Fibroblast of skin of right biceps (primary cell): ENCODE measurements at places on chromosomes 13 and 19.
A peak's percentile ranks its signal among the peaks of the same experiment; 100 is the strongest.

DNA sequence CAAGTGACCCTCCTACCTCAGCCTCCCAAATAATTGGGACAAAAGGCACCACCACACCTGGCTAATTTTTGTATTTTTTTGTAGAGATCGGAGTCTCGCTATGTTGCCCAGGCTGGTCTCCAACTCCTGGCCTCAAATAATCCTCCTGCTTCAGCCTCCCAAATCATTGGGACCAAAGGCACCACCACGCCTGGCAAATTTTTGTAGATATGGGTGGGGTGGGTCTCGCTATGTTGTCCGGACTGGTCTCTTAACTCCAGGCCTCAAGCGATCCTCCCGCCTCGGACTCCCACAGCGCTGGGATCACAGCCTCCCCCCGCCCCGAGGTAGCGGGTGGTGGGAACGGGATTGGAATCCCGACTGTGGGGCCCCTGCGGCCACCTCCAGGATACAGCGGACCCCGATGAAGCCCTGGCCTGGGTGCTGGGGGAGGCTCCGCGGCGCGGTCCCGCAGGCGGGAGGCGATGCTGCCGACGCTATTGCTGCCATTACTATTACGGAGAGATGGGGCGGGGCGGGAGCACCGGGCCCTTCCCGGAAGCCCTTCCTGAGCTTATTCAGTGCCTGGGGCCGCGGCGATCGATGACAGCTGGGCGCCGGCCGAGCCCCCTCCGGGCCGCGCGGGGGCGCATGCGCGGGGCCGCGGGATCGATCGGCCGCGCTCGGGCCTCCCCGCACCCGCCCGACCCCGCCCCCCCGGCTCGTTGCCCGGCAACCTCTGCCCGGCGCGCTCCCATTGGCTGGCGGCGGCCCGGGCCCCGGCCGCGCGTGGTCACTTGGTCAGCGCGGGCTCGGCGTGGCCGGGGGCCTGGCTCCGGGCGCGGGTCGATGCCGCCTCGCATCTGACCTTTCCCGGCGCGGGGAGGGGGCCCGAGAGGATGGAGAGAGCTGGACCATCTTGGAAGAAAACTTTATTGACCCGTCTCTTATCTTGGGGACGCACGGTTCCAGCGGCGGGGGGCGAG lies 27.9 kb upstream of the ONECUT3 start:
- DNase-seq: peak; percentile 58

DNA sequence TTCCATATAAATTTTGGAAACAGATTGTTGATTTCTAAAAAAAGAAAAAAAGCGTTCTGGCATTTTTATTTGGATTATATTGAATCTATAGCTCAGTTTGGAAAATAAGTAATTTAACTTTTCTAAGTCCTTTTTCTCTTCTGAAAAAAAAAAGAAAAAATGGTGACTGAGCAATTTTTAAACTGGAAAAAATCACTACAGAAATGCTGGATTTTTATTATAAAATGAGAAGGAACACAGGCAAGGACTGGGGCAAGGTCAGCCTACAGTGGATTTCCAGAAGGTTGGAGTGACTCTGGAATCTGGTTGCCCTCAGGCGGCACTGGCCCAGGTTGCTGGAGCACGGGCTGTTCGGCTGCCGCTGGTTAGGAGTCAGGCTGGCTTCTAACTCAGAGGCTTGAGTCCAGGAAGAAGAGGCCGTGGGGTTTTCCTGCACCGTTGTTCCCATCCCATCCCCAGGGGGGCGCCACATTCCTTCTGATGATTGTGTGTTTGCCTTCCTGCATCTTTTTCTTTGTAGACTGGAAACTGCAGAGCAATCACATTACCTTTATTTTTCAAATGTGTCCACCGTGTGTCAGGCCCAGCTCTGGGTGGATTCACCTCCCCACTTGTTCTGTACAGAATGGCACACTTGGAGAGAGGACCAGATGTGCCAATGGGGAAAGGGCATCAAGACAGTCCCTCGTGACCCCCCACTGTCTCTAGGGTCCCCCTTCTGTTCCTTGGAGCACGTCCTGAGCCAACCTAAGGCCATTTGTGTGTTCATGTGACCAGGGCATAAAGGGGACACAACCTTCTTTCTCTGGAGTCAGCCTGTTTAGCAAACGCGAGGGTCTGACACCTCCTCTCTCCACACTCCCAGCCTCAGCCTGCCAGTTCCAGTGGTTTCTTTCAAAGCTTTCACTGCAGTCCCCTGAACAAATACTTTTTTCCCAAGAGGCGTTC lies 44.5 kb upstream of the GTF3A start:
- peak; percentile 45 for DNase-seq

- DNase-seq: peak; percentile 33
Observed at GRCh38 chr13:96958286-96958891, 35.9 kb downstream of the OXGR1 start.

GRCh38 chr13:22903301-22903700 lies 277.5 kb upstream of the SGCG start:
- no peak for DNase-seq

GRCh38 chr13:111476197-111476596 lies 155.8 kb downstream of the TEX29 start:
- DNase-seq: no peak

DNA sequence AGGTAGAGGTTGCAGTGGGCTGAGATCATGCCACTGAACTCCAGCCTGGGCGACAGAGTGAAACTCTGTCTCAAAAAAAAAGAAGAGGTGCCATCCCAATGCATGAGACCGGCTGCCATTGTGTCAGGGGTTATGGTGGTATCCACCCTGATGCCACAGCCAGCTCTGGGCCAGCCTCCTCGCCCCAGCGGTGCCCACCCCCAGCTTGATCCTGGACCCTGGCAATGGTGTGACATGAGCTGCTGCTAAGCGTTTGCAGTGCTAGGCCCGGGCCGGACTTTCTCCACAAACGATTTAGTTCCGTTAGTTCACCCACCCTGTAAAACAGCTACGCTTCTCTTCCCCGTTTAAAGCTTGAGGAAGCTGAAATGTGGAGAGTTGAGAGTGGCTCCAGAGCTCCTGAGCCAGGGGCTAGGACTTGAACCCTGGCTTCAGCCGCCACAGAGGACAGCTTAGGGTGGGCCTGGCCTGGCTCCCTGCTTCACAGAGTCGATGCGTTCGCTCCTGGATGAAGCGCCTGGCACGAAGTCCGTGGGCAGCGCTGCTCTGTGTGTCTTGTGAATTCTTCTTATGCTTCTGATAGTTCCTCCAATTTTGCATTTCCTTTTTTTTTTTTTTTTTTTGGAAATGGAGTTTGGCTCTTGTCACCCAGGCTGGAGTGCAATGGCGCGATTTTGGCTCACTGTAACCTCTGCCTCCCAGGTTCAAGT lies 25.5 kb downstream of the NKPD1 start:
- no peak for DNase-seq

- no peak for DNase-seq
Observed at GRCh38 chr13:101747039-101747438, 294.6 kb downstream of the ITGBL1 start.

DNA sequence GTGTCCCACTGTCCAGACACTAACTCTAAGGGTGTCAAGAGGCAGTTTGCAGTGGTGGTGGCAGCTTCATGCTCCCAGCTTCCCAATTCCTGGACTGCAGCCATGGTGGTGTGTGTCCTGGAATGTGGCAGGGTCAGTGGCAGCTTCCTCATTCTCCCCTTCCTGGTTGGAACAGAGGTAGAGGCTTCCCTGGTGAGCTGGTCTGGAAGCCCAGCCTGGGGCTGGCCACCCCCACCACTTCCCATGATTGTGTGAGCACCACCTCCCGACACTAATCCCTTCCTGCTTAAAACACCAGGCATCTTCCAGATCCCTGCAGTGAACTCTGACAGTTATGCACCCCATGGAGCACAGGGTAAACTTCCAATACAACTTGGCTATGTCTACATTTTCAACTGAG lies 134.9 kb downstream of the RAP2A start:
- DNase-seq: peak; percentile 21

GRCh38 chr19:12664406-12665280 lies 1.9 kb downstream of the MAN2B1 start:
- no peak for DNase-seq

GRCh38 chr13:38180126-38180525 lies 169.5 kb upstream of the UFM1 start:
- peak; percentile 74 for DNase-seq

GRCh38 chr13:34747507-34747906 lies 194.6 kb upstream of the NBEA start:
- no peak for DNase-seq

DNA sequence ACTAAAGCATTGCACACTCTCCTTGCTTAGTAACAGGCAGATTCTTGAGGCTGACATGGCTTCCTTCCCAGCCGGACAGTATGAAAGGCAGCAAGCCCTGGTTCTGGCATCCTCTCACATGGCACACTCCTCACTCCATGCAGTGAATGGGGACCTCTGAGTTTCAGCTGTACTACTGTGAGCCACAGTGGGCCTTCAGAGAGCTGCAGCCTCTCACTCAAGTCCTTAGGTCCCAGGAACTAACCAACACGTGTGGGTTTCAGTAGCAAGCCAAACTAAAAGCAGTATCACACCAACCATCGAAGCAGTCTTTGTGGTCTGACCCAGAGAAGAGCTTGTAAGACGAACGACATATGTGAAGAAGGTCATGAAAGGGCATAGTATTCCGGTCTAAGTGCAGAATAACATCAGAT lies 128.2 kb downstream of the TBC1D4 start:
- DNase-seq: no peak

DNA sequence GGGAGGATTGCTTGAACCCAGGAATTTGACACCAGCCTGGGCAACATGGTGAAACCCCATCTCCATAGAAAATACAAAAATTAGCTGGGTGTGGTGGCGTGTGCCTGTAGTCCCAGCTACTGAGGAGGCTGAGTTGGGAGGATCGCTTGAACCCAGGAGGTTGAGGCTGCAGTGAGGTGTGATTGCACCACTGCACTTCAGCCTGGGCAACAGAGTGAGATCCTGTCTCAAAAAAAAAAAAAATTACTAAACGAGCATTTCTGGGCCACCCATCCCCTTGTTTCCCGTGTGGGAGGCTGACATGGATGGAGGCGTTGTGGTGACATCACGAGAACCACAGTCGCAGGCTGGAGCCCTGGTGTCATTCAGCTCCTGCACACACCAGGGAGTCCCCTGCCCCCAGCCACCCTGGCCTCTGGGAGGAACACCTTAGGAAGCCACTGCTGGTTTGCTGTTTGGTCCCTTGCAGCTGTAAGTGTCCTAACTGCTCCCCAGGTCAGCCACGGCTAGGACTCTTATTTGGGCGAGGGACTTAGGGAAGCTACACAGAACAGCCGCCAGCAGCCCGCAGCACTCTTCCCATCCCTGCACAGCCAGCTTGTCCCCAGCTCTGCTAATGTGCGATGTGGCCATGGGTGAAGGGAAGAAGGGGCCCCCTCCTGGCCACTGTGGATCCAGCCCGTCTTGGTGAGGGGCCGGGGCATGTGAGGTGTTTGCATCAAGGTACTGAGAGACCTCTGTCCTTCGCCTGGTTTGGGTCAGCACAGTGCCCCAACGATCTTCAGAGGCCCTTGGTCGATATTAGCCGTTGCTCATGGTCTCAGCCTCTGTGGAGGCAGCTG lies 12.7 kb downstream of the NKPD1 start:
- no peak for DNase-seq

DNA sequence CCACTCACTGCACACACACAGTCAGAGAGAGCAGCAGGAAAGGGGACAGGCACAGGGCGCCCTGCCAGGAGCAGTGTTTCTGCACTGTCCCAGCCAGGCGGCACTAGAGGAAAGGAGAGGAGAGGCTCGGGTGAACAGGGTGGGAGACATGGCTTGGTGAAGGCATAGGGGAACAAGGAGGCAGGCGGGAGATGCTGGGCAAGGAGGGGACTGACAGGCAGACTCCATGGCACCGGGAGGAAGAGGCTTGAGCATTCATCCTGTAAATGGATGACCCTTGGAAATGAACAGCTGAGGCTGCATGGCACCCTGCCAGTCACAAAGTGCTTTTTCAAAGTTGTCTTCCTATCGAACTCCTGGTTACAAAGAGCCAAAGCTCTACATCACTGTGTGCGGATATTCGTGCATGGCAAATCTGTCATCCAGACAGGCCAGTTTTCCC lies 22.4 kb downstream of the MED26 start:
- no peak for DNase-seq

GRCh38 chr13:50365408-50366391 lies 350.5 kb downstream of the KCNRG start:
- DNase-seq: no peak
